GM10248 (cell line): ENCODE measurements at places on chromosomes 5 and 9.

GRCh38 chr9:133122605-133122934 lies 1.5 kb upstream of the RALGDS start:
- DNase-seq, result no peak

GRCh38 chr5:147835386-147835798 lies 3.9 kb upstream of the SPINK1 start:
- DNase-seq, result no peak

DNA sequence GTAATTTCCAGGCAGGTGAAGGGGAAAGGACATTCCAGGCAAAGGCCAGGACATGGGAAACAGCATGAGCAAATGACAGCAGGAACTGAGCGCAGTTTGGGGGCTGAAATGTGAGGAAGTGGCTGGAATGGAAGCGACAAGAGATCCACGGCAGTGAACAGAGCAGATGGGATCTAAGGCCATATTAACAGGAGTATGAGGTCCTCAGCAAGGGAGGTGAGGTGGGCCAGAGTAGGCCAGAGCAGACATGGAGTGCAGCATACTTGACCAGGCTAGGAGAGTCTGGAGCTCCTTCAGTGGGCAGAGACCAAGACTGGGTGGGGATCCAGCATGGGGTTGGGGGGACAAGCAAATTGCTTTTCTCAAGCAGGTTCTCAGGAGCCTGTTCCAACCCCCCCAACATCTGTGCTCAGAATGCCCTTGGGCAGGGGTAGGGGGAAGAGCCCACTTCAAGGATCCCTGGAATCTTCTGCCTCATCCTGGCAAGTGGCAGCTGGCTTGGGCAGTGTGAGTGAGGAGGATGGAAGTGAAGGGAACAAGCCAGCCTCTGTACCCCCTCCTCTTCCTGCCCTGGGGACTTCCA lies 34.5 kb downstream of the DAB2IP start:
- no peak for DNase-seq

DNA sequence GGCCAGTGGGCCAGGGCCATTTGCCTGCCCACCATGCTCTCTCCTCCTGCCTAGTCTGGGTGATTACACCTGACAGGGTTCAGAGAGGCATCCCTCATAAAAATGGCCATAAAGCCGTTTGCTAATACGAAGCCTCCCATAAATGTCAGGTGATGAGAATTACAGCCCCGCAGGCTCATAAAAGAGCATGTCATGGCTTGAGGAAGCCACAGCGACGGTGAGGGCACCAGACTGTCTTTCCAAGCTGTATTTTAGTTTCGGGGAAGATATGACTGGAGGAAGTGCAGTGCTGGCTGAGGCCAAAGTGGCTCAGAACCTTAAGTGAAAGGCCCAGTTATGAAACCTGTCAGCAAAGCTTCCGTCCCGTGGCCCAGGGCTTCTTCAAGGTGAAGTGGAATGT lies 18.5 kb upstream of the TCERG1 start:
- DNase-seq, result no peak

DNA sequence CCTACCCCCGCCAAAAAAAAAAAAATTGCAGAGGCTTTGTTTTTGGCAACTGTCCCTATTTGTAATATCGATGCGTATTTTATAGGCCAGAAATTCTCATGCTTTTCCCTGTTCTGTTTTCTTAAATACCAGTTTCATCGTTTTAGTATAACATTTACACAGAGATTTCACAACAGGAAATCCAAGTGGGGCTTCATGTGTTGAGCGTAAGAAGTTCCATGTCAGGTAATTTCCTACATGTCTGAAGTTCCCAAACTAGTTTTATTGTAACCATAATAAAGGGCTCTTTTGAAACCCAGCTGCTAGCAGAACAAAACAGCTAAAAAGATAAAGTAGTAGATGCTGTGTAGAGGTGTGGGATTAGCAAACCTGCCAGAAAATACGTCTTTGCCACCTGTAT lies 4.2 kb downstream of the SMC5 start:
- no peak for DNase-seq

DNA sequence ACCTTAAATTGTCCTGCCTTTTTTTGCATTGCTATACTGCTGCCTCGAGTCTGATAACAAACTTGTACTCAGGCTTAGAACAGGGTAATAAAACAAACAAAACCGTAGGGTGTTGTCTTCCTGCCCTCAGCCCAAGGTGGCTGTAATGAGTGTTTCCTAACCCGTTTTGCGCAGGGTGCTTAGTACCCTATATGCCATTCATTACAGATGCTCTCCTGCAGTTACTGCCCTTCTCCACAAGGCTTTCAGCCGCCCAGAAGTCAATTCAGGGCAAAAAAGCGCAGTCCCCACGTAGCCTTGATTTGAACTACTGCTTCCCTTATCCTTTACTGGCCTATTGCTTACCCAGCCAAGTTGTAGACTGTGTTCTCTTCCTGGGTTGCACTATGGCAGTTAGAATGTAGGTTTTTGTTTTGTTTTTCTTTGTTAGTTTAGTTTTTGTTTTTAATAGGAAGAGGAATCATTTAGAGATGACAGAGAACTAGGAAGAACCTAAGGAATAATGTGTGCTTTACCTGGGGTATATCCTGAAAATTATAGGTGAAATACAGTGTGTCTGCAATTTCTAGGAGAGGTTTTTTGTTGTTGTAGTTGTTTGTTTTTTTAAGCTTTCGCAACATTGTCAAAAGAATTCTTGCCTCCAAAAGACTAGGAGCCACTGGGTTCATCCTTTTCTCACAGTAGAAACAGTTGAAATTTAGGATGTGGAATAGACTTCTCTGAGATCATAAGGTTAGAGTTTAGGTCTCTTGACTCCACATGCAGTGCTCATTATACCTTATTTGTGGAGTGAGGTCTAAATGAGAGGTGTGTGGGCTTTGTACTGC lies 1.3 kb downstream of the HMGXB3 start:
- DNase-seq, result peak; percentile 75

GRCh38 chr5:42840842-42841567 lies 29.3 kb upstream of the SELENOP start:
- no peak for DNase-seq

DNA sequence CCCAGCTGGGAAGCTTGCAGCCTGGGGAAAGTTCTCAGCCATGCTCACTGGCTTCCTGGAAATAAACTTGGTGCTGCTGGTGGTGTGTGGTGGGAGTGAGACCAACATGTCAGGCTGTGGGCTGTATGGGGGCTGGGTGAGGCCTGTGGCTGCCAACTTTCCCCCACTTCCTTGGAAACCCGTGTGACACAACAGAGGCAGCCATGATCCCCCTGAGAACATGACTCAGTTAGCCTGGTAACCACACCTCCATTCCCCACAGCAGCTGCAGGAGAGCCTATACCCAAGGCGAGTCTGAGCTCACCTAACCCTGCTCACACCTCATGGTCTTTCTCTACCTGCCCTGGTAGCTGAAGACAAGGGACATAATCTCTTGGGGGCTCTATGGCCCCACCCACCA lies 72.7 kb upstream of the RGMB start:
- no peak for DNase-seq

- no peak for DNase-seq
Measured at GRCh38 chr5:65017636-65018035, 248.9 kb downstream of the CWC27 start.

- DNase-seq, result peak; percentile 81
Measured at GRCh38 chr5:139746691-139747582, 48.7 kb upstream of the PSD2 start.

- DNase-seq, result no peak
Measured at GRCh38 chr9:136202454-136203407, 2.2 kb downstream of the LHX3 start.

DNA sequence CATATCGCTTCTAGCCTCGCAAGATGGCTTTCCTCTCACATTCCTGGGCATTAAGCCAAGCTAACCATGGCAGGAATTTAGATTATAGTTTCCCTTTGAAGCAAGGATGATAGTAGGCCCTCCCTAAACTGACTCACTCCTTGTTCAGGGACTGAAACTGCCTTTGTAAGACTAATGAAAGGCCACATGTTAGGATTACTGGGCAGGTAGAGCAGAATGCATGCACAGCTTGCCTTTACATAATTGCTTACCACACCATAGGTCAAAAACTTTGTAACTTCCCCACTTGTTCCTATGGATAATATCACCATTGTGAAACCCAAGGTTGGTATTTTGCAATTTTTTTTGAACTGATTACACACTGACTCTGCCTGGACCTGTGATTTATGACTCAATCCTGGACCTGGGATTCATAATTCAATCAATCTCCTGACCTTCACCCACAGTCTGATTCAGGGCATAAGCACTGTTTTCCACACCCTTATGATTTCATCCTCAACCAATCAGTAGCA lies 41.0 kb upstream of the PRDM9 start:
- no peak for DNase-seq

DNA sequence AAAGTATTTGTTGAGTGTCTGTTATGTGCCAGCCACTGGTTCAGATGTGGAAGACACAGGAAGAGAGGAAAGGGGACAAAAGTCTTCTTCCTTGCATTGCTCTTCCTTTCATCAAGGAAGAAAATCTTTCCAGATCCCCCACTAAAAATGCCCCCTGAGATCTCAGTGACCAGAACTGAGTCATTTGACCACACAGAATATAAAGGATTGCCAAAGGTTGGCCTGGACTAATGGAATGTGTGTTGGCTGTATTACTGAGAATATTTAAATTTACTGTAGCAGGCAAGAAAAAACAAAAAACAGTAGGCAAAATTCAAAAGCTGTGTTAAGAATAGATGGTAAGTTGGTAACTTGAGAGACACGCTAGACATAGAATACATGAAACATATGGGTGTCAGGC lies 10.0 kb upstream of the SEPTIN8 start:
- no peak for DNase-seq

DNA sequence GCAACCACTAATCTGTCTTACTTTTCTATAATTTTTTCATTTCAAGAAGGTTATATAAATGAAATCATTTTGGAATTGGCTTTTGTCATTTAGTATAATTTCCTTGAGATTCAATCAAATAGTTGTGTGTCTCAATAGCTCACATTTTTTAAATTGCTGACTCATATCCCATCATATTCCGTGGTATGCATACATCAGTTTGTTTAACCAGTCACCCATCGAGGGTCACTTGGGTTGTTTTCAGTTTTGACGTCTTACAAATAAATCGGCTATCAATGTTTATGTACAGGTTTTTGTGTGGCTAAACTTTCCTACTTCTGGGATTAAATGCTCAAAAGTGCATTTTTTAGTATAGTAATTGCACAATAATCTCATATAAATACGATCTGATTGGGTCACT lies 185.5 kb downstream of the TAF11L14 start:
- no peak for DNase-seq

DNA sequence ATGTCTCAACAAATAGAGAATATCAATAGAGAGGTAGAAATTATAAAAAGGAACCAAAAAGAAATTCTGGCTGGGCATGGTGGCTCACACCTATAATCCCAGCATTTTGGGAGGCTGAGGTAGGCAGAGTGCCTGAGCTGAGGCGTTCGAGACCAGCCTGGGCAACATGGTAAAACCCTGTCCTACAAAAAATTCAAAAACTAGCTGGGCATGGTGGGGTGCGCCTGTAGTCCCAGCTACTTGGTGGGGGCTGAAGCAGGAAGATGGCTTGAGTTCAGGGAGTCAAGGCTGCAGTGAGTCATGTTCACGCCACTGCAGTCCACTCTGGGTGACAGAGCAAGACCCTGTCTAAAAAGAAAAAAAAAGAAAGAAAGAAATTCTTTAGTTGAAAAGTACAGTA lies 24.9 kb downstream of the IPPK start:
- no peak for DNase-seq

GRCh38 chr9:122819791-122820489 lies 8.4 kb downstream of the PDCL start:
- no peak for DNase-seq
